ENCODE measurements at places on chromosomes 1 and 21.

- DNase-seq = no peak
Observed at GRCh38 chr1:239031310-239031709, 355.1 kb upstream of the CHRM3 start.

GRCh38 chr1:231558708-231559185, 30.3 kb downstream of the TSNAX start:
- no peak for DNase-seq

GRCh38 chr21:44739316-44739715, 27.9 kb upstream of the TSPEAR start:
- no peak for DNase-seq

GRCh38 chr1:219271818-219272535, 98.3 kb downstream of the LYPLAL1 start:
- DNase-seq = no peak

DNA sequence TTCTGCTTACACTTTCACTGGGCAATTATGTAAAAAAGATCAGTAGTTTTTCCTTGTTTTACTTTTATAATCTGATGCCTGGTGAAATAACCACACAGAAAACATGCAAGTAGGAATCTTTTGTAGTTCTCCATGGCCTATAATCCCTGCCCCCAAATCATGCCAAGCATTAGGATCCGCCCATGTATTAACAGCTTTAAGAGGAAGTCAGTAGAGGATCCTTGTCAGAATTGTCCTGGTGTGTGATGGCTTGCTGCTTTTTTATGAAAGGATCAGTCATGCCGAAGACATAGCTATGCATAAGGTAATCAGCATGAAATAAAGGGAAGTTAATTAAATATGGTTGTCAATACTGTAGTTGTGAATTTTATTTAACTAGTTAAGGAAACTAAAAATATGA, 20.0 kb downstream of the ADGRL2 start:
- no peak for DNase-seq

GRCh38 chr1:206540044-206540780, 32.9 kb downstream of the RASSF5 start:
- no peak for DNase-seq

GRCh38 chr1:89673251-89673650, 40.3 kb downstream of the LRRC8C start:
- no peak for DNase-seq

GRCh38 chr1:154325583-154326545, 539 bp downstream of the ATP8B2 start:
- no peak for DNase-seq

DNA sequence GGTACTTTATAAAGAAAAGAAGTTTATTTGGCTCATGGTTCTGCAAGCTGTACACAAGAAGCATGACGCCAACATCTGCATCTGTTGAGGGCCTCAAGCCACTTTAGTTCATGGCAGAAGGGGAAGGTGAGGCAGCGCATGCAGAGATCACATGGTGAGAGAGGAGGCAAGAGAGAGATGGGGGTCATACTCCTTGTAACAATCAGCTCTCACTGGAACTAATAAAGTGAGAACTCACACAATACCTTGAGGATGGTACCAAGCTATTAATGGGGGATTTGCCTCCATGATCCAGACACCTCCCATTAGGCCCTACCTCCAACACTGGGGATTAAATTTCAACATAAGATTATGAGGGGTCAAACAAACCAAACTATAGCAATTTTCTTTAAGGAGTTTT, 3.3 kb upstream of the RGL1 start:
- DNase-seq = no peak

- DNase-seq = no peak
Observed at GRCh38 chr1:147735423-147735822, 25.0 kb downstream of the GJA5 start.

GRCh38 chr1:156493154-156493631, 7.4 kb downstream of the MEF2D start:
- DNase-seq = no peak

DNA sequence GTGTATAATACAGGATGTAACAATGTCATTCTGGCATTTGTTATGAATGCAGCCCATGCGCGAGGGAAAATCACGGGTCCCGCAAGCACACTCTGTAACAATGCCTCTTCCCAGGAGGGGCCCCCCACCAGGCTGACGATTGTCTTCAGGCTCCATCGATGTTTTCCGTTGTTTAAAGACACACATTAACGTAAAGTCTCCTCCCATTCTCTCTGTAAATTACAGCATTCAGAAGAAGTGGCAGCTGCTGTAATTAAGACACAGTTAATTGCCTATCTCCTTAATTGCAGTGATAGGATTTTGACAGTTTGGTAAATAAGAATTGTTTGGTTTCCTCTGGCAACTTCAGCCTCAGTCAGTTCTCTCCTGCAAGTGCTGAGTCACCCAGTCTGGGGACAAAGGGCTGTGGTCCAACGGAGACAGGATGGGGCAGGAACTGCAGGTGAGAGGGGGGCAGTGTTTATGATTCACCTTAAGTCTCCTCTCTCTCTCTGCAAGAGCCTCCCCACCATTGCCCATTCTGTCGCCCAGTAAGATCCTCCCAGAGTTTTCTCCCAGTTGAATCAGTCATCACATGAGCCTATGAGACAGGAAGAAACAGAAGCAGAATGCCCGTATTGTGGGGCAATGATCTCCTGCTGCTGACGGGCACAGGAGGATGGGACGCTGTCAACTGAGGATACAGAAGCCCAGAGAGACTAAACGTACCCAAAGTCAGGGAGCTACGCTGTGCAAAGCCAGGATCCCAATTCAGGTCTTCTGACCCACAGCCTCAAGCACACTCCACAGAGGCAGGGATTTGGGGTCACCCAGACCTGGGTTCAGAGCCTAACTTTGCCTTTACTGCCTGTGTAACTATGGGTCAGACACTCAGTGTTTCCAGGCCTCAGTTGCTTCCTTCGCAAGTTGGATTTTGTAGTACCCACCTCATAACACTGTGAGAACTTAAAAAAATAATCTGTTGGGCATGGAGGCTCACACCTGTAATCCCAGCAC, 110.0 kb downstream of the ADSS2 start:
- no peak for DNase-seq

DNA sequence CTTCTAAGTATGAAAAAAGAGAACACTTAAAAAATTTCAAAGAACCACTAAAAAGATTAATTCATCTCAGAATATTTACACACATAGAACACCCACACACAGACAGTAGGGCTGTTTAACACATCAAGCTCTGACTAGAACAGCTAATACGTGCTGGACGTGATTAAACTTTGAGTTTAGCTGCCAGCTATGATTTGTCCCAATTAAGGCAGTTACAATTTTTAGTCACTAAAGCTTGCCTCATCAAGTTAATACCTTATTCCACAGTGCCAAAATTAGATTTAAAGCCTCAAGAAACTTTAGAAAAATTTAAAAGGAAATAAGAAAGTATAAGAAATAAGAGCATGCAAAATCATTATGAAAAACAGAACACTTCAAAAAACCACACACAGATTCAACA, 18.9 kb downstream of the SLC16A1 start:
- DNase-seq = no peak

- no peak for DNase-seq
Observed at GRCh38 chr1:119515221-119515620, 8.2 kb downstream of the HSD3B1 start.

DNA sequence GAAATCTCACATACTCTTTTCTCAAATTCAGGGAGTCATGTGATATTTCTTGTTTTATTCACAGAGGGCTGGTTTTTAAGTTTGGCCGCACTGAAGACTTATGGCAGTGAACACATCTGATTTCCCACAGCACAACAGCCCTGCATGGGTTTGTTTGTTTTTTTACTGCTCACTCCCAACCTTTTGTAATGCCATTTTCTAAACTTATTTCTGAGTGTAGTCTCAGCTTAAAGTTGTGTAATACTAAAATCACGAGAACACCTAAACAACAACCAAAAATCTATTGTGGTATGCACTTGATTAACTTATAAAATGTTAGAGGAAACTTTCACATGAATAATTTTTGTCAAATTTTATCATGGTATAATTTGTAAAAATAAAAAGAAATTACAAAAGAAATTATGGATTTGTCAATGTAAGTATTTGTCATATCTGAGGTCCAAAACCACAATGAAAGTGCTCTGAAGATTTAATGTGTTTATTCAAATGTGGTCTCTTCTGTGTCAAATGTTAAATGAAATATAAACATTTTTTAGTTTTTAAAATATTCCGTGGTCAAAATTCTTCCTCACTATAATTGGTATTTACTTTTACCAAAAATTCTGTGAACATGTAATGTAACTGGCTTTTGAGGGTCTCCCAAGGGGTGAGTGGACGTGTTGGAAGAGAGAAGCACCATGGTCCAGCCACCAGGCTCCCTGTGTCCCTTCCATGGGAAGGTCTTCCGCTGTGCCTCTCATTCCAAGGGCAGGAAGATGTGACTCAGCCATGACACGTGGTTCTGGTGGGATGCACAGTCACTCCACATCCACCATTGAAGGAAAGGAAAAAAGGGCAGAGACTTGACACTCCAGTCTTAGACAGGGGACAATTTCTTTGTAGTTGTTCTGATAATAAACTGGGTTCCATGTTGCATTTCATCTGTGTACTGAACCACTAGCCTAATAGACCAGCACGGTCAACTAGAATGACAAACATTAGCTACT, 22.8 kb downstream of the TMEM50A start:
- DNase-seq = no peak

GRCh38 chr1:64895500-64895899, 70.8 kb downstream of the JAK1 start:
- DNase-seq = no peak

GRCh38 chr21:44953628-44954021, 13.8 kb downstream of the SLX9 start:
- no peak for DNase-seq

DNA sequence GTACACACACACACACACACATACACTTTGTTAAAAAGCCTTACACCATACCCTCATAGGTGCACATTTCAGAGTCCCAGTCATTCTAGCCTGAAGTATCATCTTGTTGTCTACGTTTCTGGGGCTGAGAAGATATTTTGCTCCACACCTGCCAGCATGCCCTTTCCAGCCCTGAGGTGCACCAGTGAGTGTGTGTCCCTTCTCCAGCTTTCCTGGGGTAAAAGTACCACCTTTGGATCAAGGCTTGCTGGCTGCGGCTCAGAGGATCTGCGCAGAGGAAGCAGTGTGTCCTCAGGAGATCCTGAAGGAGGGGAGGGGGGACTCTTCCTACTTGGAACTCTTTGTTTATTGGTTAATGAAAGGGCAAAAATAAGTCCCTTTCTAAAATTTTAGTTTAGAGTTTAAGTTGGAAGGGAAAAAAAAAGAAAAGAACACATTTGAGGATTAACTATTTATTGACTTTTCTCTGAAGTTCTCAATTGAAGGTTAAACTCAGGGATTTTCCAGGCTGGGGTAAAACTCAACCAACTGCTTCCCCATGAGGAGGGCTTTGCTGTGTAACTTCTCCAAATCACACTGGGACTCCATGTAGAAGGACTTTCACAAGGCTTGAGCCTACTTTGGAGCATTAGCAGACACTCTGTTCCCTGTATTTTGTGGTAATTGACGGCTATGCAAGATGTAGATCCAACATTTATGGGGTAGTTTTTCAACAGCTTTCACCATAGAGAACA, 200.3 kb upstream of the SGIP1 start:
- DNase-seq = no peak

GRCh38 chr1:244302876-244303609, 148.7 kb downstream of the ADSS2 start:
- no peak for DNase-seq

GRCh38 chr1:226973898-226974543, 33.9 kb downstream of the COQ8A start:
- DNase-seq = no peak

- DNase-seq = no peak
Observed at GRCh38 chr1:39696448-39696847, 5.2 kb upstream of the HPCAL4 start.

DNA sequence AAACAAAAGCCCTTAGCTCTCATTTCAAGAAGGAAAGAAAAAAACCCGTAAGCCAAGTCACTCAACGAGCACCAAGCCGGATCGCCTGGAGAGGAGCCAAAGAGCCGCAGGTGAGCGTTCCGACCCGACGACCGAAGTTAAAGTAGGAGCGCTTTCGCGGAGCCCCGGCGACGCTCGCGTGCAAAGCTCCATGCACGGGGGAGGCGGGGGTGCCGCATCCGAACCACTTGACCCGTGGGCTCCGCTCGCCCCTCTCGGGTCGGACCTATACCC, 382 bp downstream of the GPBP1L1 start:
- peak; percentile 39 for DNase-seq

GRCh38 chr1:179447489-179447888, 81.7 kb downstream of the AXDND1 start:
- no peak for DNase-seq

GRCh38 chr1:244792188-244792850, 43.1 kb upstream of the COX20 start:
- no peak for DNase-seq

DNA sequence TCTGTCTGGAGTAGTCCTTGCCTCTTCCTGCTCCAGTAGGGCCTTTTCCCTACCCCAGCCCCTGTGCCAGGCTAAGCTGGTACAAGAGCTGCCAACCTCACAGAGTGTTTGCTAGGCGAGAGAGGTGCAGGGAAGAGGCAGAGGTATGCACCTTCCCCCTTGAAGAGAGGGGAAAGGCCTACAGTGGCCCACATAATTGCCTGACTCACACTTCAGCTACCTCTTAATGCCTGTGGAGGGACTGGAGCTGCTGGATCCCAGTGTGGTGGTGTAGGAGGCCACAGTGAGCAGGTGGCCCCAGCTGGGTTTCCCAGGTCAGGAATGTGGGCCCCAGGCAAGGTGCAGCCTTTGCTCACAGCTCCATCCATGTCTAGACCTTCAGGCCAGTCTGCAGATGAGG, 3.3 kb upstream of the CCDC28B start:
- no peak for DNase-seq

- no peak for DNase-seq
Observed at GRCh38 chr1:7149080-7149838, 364.0 kb downstream of the CAMTA1 start.

DNA sequence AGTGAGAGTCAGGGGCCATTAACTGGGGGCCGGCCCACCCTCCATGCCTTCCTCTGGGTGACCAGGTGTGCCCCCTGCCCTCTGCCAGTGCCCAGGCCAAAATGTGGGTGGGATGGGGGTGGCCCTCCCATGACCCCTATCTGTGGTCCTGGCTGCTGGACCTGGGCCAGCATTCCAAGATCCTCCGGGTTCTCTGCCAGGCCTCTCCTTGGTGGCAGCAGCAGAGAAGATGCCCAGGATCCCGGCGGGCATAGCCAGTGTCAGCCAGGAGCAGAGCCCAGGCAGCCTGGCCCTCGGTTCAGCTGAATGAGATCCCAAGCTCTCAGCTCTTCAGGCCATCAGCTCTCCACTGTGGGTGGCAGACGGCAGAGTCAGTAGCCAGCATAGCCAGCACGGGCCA, 31.3 kb upstream of the ACTRT2 start:
- no peak for DNase-seq

DNA sequence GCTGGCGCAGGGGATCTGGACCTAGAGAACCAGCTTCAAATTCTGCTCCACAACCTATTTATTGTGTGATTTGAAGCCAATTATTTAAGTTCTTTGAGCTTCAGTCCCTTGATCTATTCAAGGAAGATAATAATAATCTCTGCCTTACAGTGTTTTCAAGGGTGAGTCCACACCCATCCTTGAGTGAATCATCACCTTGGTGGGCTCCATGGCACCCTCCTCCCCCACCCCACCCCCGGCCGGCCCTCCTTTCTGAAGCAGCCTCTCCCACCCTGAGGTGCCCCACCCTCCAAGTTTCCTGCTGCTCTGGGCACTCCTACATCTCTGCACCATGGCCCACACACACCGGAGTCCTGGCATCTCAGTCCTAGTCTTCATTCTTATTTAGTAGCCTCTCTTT, 38.3 kb downstream of the TCP10L start:
- DNase-seq = no peak

GRCh38 chr1:203271018-203271743, 34.1 kb upstream of the BTG2 start:
- DNase-seq = peak; percentile 58

- no peak for DNase-seq
Observed at GRCh38 chr1:57987523-57987922, 559.0 kb downstream of the OMA1 start.
